CD4-positive, alpha-beta memory T cell (primary cell): ENCODE measurements at places on chromosomes 1 and 21. TPM values are rescaled to one million over a fixed set of nuclear protein-coding genes. Genes with fewer than 3 reads are reported as not detected.

DNA sequence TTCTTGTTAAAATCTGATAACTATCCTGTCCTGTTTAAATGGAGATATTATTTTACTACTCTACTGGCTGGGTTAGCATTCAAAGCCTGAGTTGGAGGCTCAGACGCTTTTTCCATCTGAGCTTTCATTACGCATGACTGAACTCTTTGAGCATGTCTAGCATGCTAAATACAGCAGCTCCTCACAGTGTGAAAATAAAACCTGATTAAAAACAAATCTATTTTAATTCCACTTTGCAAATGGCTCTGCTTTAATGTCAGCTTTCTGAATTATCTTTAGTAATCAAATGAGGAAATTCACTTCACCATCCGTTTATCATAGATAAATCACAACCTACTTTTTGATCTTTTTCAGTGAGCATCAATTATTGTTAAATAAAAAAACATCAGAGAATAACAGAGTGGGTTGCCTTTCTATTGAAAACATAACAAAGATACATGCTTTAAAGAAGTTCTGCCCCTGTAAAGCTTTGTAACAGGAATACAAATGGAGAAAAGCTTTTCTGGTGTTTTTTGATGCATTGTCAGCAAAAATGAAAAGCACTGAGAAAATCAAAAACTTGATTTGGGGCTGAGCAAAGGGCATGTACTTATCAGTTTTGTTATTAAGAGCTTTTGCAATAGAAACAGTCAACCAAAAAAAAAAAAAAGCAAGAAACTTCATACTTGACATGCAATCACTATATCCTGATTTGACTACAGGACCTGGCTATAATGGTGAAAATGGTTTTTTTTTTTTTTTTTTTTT is 3.5 kb upstream of the SPEN start:
- DNase-seq = no peak

PADI2 gene
- polyA plus RNA-seq = not detected

- no peak for DNase-seq
Measured at GRCh38 chr1:246074421-246074820, 432.7 kb downstream of the SMYD3 start.

DNA sequence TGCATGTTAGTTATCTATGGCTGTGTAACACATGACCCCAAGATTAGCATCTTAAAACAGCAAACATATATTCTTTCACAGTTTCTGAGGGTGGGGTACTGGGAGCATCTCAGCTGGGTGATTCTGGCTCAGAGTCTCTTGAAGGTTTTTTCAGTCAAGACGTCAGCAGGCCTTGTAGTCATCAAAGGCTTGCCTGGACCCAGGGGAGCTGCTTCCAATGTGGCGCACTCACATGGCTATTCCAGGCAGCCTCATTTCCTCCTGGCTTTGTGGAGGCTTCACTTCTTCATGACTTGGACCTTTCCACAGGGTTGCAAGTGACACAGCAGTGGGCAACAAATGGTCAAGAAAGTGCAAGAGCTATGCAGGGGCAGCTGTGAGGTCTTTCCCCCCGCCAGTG is 114.7 kb downstream of the ACTL8 start:
- no peak for DNase-seq

DNA sequence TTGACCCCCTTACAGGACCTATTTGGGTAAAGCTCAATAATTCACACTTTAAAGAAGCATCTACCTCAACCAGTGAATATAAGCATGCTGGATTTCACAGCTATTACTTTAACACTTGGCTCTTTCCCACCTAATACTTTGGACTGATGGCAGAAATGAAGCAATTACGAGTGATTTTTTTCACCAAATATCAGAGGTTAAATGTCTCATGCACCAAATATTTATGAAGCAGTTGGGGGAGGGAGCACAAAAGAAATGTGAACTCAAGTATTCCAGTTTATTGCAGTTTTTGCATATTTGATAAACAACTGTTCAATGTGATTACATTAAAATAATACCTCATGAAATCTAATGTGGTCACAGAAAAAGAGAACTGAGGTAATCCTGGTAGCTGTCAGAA is 223.6 kb downstream of the LRRC7 start:
- DNase-seq = no peak

- no peak for DNase-seq
Measured at GRCh38 chr1:233675446-233675845, 61.5 kb downstream of the KCNK1 start.

DNA sequence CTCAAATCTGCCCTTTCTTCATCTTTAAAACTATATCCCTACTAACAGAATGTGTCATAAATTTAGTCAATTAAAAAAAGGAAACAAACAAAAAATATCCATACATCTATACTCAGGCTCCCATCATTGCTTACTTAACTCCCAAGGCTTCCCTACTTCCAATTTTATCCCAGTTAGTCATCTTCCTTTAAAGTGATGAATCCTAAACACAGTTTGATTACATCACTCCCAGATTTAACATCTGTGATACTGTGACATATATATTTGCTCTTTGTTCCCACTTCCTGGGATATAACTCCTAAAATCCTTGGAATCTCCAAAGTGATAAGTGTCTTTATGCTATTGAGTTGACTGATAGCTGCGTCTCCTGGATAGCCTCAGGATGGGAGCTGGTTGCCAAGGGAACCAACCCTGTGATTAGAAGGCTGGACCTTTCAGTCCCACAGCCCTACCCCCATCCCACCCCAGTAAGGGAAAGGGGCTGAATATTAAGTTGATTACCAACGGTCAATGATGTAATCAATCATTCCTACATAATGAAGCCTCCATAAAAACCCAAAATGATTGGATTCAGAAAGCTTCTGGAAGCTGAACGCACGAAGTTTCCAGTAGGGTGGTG is 21.6 kb downstream of the GLMN start:
- no peak for DNase-seq

- DNase-seq = no peak
Measured at GRCh38 chr1:78483903-78484302, 6.9 kb upstream of the PTGFR start.

HCN3 gene
- polyA plus RNA-seq = 0.41 TPM

DNA sequence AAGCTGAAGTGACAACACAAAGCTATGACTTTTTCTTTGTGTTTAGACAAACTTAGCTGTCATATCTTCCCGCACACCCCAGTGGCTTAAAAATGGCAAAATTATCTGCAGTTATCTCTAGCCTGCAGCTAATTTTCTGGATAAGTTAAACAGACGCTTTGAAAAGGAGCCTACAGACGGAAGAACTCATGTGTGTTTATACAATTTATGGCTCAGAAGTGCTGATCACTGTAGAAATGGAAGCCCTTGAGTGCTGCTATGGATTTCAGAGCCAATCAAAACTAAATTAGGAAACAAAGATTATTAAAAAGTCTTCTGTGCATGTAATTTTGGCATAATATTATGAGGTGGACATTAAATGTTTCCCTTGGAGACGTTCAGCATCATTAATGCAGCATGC is 11.6 kb downstream of the NTNG1 start:
- DNase-seq = no peak

- no peak for DNase-seq
Measured at GRCh38 chr1:221032637-221033280, 153.5 kb downstream of the HLX start.

DNA sequence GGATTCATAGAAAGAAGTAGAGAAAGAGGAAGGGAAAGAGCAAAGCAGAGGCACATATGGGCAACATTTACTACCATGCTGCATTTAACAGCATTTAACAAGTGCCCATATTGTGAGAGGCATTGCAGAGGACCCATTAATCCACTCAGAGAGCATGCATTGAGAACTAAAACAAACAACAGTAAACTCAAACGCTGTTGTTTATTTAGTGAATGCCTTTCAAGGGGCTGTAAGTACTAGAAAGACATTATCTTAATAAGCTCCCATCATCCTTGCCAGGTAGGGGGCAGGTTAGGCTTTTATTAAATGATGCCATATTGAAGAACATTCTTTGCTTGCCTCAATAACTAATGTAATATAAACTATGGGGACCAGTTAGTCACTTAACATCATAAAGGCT is 254.3 kb upstream of the DAB1 start:
- no peak for DNase-seq

DNA sequence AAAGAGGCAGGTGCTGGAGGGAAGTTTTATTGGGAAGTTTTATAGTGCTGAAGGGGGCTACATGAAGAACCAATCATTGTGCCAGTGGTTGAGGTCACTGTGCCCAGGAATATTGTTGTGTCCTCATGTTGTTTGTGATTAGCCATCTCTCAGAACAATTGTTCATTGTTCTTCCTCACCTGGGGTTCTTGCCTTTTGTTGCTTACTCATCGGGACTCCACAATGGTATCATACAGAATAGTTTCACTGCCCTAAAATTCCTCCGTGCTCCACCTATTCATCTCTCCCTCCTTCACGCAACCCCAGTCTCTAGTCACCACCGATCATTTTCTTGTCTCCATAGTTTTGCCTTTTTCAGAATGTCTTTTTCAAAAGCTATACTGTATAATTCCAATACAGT is 38.9 kb upstream of the CDC14A start:
- no peak for DNase-seq

MORC3 gene
- polyA plus RNA-seq = 31.8 TPM
